Thoracic aorta endothelial cell (primary cell): ENCODE measurements at places on chromosomes 5 and 9. TPM values are rescaled to one million over a fixed set of nuclear protein-coding genes. Genes with fewer than 3 reads are reported as not detected.

ERAP2 gene
- 94.0 and 129 TPM in 2 replicates for total RNA-seq

PKD2L2 gene
- total RNA-seq = not detected in 2 replicates

CDH9 gene
- total RNA-seq = not detected in 2 replicates

OR1Q1 gene
- not detected in 2 replicates for total RNA-seq

IFNA14 gene
- not detected in 2 replicates for total RNA-seq

DEPDC1B gene
- total RNA-seq = 22.3 and 32.4 TPM in 2 replicates

CCDC180 gene
- total RNA-seq = 0.79 and 1.5 TPM in 2 replicates

AQP7 gene
- 0.13 TPM in 1 of 2 replicates, not detected in the other for total RNA-seq

ADRB2 gene
- total RNA-seq = 4.1 and 8.3 TPM in 2 replicates

IL12B gene
- total RNA-seq = not detected in 2 replicates

PCDHGC3 gene
- total RNA-seq = 13.3 and 19.6 TPM in 2 replicates

CATSPER3 gene
- total RNA-seq = not detected in 2 replicates

GPR150 gene
- 0.27 and 0.29 TPM in 2 replicates for total RNA-seq

PDZD2 gene
- total RNA-seq = 1.7 and 4.0 TPM in 2 replicates

FAM221B gene
- total RNA-seq = not detected in 2 replicates

MARVELD2 gene
- total RNA-seq = 4.9 and 8.9 TPM in 2 replicates

TMEM252 gene
- total RNA-seq = not detected in 2 replicates

SPINK4 gene
- total RNA-seq = not detected in 2 replicates

CCL28 gene
- 1.5 and 2.4 TPM in 2 replicates for total RNA-seq

MARCHF6 gene
- total RNA-seq = 72.6 and 90.2 TPM in 2 replicates

TAS2R1 gene
- total RNA-seq = not detected in 2 replicates

MLANA gene
- not detected in 2 replicates for total RNA-seq

PRRX2 gene
- not detected in 2 replicates for total RNA-seq

IL9 gene
- not detected in 2 replicates for total RNA-seq

PCYOX1L gene
- total RNA-seq = 12.1 and 14.3 TPM in 2 replicates

ZNF658 gene
- 5.5 and 6.1 TPM in 2 replicates for total RNA-seq

DBH gene
- not detected in 2 replicates for total RNA-seq

CORO2A gene
- total RNA-seq = 0.40 and 0.72 TPM in 2 replicates

CXXC5 gene
- 4.0 and 6.0 TPM in 2 replicates for total RNA-seq

WDR31 gene
- 0.50 and 0.53 TPM in 2 replicates for total RNA-seq
